Activated T-helper 2 cell treated with anti-CD3 and anti-CD28 coated beads, Interferon-gamma antibody, Interleukin-2, Interleukin-4, amounts not matched to agents 10 μg/mL and 5 μg/mL and 100 μg/mL, durations not matched to agents 14 hours and 24 hours and 36 hours (primary cell): ENCODE measurements at places on chromosomes 5 and 9. TPM values are rescaled to one million over a fixed set of nuclear protein-coding genes. Genes with fewer than 3 reads are reported as not detected.
A peak's percentile ranks its signal among the peaks of the same experiment; 100 is the strongest.

DNA sequence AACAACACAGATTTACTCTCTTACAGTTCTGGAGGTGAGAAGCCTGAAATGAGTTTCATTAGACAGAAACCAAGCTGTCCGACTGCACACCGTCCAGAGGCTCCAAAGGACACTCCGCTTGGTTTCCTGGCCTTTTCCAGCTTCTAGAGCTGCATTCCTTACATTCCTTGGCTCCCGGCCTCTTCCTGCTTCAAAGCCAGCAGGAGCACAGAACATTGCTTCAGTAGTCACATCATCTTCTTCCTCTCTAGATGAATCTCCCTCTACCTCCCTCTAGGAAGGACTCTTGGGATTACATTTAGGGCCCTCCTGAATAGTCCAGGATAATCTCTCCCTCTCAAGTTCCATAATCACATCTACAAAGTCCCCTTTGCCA is 213.3 kb downstream of the CDK5RAP2 start:
- DNase-seq = no peak

- DNase-seq = no peak
Measured at GRCh38 chr5:96432216-96433065, 607 bp downstream of the PCSK1 start.

DNA sequence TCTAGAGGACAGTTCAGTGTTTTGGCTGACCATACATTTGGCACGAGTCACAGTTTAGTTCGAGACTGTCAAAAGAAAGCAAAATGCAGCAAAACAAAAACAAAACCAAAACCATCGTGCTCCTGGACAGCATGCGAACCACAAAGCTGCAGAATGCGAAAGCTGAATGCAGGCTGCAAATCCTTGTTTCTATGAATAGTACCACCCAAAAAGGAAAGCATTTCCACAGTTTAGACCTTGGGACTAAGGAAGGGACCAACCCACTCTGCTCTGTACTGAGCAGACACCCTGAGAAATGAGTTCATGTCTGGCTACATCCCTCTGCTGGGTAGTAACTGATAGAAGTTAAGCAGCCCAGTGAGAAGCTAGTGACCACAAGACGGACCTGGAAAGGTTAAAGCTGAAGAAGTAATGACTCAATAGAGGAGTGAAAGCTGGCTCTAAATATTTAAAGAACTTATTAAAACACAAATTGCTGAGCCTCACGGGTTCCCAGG is 3.9 kb downstream of the GCNT4 start:
- no peak for DNase-seq

GRCh38 chr5:41510176-41510831 is at the start of gene PLCXD3:
Gene PLCXD3, minus strand, starts transcription at chr5:41510601. Its CDS starts 75 bp downstream, at chr5:41510526.
- no peak for DNase-seq

- DNase-seq = no peak
Measured at GRCh38 chr9:86521977-86522376, 167.8 kb upstream of the TUT7 start.

DNA sequence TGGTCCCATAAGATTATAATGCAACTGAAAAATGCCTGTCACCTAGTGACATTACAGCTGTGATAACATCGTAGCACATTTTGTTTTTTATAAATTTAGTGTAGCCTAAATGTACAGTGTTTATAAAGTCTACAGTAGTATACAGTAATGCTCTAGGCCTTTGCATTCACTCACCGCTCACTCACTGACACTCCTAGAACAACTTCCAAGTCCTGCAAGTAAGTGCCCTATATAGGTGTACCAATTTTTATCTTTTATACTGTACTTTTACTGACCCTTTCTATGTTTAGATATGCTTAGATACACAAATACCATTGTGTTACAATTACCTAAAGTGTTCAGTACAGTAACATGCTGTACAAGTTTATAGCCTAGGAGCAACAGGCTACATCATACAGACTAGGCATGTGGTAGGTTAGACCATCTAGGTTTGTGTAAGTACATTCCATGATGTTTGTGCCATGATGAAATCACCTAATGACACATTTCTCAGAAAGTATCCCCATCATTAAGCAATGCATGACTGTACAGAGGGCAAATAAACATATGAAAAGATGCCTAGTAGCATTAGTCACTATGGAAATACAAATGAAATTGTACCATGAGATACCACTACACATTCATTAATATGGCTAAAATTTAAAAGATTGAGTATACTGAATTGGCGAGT is 127.6 kb downstream of the TRPM6 start:
- no peak for DNase-seq

The ZDHHC11B gene
- total RNA-seq = 0.07 and 0.18 TPM in 2 replicates

DNA sequence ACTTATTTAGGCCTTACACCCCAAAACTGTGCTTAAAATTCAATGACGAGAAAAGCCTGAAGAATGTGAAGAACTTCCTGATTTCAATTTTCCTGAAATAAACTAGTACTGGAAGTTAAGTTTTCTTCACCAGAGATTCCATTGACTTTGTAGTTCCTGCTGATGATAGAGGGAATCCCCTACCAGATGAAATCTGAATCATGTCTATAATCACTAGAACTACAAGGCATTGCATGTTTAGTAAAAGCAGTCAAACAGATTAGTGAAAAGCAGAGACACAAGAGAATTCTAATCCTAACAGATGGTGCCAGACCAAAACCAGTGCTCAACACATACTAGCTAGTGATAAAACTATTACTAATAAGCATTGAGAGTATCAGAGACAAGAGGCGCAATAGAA is 130.0 kb downstream of the PDE4D start:
- no peak for DNase-seq

- DNase-seq = no peak
Measured at GRCh38 chr5:1706428-1706827, 93.2 kb downstream of the MRPL36 start.

The NIM1K gene
- total RNA-seq = 0.76 and 1.1 TPM in 2 replicates

DNA sequence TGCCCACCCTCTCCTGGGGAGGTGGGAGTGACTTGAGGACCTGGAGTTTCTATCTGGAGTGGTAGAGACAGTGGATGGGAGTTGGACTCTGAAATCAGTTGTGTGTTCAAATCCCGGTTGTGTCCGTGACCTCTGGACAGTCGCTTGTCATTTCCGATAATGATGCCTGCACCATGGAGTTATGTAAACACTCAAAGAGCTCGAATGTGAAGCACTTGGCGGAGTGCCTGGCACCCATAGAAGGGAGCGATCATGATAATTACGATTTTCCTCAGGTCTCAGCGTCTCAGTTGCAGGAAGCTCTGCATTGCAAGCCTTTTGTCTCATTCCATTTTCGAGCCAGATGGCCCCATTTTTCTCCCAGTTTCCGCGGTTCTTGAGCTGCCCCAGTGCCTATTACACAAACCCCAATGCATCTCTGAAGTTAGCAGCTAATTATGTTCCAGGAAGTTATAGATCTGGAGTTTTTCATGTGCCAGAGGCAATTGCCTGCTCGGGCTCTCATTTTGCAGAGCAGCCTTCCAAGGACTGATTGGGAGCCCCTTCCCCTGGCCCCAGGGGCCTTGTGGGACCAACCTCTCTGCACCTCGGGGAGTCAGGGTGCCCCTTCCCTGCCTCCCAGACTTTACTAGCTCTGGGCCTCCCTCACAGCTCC is 175.5 kb upstream of the MVB12B start:
- DNase-seq = peak; percentile 1

GRCh38 chr9:2727966-2728613 is 10.8 kb downstream of the KCNV2 start:
- no peak for DNase-seq

The CRAT gene
- total RNA-seq = 13.6 and 14.3 TPM in 2 replicates

DNA sequence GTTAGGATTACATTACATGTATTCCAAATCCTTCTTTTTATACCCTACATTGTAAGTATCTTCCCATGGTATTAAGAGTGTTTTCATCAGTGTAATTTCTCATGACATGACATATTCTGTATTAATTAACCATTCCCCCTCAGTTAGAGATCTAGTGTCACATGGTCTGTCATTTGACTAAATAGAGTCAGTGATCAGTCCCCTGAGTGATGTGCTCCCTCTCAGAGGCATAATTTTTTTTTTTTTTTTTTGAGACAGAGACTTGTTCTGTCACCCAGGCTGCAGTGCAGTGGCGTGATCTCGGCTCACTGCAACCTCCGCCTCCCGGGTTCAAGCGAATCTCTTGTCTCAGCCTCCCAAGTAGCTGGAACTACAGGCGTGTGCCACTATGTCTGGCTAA is 218.6 kb downstream of the TTLL11 start:
- no peak for DNase-seq

- DNase-seq = no peak
Measured at GRCh38 chr5:9540791-9541190, 5.1 kb downstream of the SEMA5A start.

- no peak for DNase-seq
Measured at GRCh38 chr9:89138463-89139390, 39.9 kb downstream of the SHC3 start.

DNA sequence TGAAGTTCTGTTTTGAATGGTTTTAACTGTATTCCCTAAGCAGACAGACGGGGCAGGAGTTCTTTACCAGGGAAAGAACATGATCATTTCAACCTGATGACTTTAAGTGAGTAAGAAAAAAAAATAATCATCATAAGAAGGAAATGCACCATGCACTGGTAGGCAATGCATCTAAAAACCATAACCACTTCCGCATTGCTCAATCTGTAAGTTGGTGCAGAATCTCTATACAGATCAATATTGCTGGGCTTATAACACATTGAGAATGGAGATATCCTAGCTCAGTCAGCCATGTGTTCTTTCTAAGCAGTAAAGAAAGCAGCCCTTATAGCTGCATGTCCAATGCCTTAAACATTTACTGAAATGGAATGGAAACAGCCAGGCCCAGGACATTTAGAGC is 407.1 kb upstream of the DMAC1 start:
- no peak for DNase-seq

DNA sequence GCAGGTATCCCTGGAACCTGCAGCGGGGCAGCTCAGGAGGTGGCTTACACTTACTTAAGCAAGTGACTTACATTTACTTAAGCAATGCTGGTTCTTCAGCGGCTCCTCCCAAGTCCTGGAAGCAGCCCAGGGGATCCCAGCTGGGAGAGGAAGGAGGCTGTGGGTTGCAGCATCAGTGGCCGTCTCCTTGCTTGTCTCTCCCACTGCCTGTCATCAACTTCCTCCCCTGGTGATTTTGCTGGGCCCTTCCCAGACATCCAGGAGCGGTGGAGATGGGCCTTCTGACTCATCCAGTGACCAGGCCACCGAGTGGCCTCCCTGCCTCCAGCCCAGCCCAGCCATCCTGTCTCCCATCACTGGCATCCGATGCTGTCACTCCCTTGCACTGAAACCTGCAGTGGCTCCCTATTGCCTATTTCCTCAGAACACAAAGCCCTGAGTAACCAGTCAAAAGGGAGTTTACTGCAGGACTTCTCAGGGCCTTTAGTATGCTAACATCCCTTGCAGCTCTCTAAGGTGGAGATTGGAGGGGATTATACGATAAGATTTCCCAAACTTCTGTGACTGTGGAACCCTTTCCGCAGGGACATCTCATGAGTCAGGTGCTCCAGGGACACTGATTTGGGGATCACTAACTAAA is 155.9 kb upstream of the PHYKPL start:
- DNase-seq = no peak

DNA sequence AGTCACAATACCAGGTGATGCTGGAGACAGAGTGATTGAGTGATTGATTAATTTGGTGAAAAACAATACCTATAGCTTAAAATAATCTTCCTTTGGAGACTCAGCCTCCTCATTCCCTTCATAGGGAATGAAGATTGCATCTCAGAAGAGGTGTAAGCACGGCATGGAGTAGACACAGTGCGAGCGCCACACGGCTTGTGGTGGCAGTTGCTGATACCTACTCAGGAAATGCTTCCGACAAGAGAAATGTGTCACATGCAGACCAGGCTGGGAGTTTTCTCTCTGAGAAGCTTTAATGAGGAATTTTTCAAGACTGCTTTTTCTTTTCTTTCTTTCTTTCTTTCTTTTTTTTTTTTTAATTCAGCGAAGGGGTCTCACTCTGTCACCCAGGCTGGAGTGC is 211.8 kb upstream of the OTULINL start:
- no peak for DNase-seq

The TPPP gene
- total RNA-seq = 0.09 and 0.11 TPM in 2 replicates

The RBM18 gene
- 19.4 and 21.9 TPM in 2 replicates for total RNA-seq

- DNase-seq = no peak
Measured at GRCh38 chr5:82586661-82587310, 308.6 kb upstream of the RPS23 start.

- DNase-seq = no peak
Measured at GRCh38 chr5:92041206-92041605, 658.1 kb upstream of the ARRDC3 start.

DNA sequence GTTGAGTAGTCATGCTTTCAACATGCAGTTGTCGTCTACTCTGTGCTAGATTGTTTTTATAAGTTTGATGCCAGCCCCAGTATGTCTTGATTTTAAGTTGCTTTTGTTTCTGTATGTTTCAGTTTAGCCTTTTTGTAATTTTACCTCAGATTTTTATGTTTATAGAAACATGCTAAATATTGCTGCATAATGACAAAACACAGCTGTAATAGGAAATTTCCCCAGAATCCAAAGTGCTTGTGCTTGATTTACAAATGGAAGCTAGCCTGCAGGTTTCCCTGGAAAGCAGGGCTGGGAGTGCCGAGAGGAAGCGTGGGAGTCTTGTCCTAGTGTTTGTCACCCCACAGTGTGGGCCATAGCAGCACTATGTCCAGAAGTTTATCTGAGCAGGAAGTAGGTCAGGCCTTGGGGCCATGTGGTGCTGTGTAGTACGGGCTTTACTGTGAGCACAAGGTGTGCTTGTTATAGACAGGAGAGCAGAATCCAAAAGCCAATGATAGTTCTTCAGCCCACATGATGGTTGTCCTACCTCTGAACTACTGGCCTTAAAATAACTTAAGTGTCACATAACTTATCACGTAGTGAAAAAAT is 100.0 kb upstream of the NREP start:
- no peak for DNase-seq

The LHX6 gene
- total RNA-seq = not detected in 2 replicates

The LCP2 gene
- 239 and 254 TPM in 2 replicates for total RNA-seq

The IL3 gene
- total RNA-seq = 140 and 142 TPM in 2 replicates

The NR6A1 gene
- total RNA-seq = 1.5 and 1.8 TPM in 2 replicates

- DNase-seq = no peak
Measured at GRCh38 chr9:72596451-72597180, 75.2 kb downstream of the TMC1 start.

- DNase-seq = no peak
Measured at GRCh38 chr5:80568251-80568650, 1.8 kb downstream of the ANKRD34B start.

GRCh38 chr9:86924206-86924605 is 23.1 kb downstream of the GAS1 start:
- no peak for DNase-seq

The WDR31 gene
- total RNA-seq = 1.9 and 2.1 TPM in 2 replicates
